ENCODE measurements at places on chromosomes 11 and 22. TPM values are rescaled to one million over a fixed set of nuclear protein-coding genes. Genes with fewer than 3 reads are reported as not detected.

Gene DLG2
- 0.06 TPM for total RNA-seq

Gene KRTAP5-3
- total RNA-seq, result not detected

Gene CDCA5
- 41.7 TPM for total RNA-seq

Gene MCM5
- 134 TPM for total RNA-seq

Gene FAM111A
- 28.7 TPM for total RNA-seq

Gene DRICH1
- total RNA-seq, result not detected

Gene OR52E2
- total RNA-seq, result not detected

Gene IGF2
- 2.3 TPM for total RNA-seq

Gene ALX4
- not detected for total RNA-seq

Gene LDHAL6A
- total RNA-seq, result not detected

Gene SMTN
- 82.9 TPM for total RNA-seq

Gene WNT11
- 3.7 TPM for total RNA-seq

Gene PHF5A
- total RNA-seq, result 134 TPM

Gene SBF1
- total RNA-seq, result 84.8 TPM

Gene HBE1
- total RNA-seq, result not detected

Gene OSBP2
- total RNA-seq, result 1.1 TPM

Gene C11orf42
- not detected for total RNA-seq

Gene POU2AF3
- total RNA-seq, result not detected

Gene LGALS12
- total RNA-seq, result not detected

Gene TMEM25
- 3.0 TPM for total RNA-seq

Gene AIFM3
- total RNA-seq, result 9.6 TPM

Gene PTGDR2
- not detected for total RNA-seq

Gene OR4D5
- not detected for total RNA-seq

Gene MS4A4E
- total RNA-seq, result not detected

Gene ALDH3B1
- total RNA-seq, result 85.5 TPM

Gene EHF
- total RNA-seq, result not detected

Gene P2RX3
- total RNA-seq, result not detected

Gene PHLDA2
- total RNA-seq, result 27.2 TPM

Gene ST14
- total RNA-seq, result not detected

Gene OR52N4
- total RNA-seq, result not detected

Gene DAGLA
- total RNA-seq, result 0.74 TPM

Gene KCNE3
- not detected for total RNA-seq

Gene LARGE1
- 9.7 TPM for total RNA-seq

Measured in Caki2 (cell line).